ENCODE measurements at places on chromosomes 7 and 10.
A peak's percentile ranks its signal among the peaks of the same experiment; 100 is the strongest.

- no peak for DNase-seq
Measured at GRCh38 chr7:16929146-16929762, 47.5 kb upstream of the AGR3 start.

DNA sequence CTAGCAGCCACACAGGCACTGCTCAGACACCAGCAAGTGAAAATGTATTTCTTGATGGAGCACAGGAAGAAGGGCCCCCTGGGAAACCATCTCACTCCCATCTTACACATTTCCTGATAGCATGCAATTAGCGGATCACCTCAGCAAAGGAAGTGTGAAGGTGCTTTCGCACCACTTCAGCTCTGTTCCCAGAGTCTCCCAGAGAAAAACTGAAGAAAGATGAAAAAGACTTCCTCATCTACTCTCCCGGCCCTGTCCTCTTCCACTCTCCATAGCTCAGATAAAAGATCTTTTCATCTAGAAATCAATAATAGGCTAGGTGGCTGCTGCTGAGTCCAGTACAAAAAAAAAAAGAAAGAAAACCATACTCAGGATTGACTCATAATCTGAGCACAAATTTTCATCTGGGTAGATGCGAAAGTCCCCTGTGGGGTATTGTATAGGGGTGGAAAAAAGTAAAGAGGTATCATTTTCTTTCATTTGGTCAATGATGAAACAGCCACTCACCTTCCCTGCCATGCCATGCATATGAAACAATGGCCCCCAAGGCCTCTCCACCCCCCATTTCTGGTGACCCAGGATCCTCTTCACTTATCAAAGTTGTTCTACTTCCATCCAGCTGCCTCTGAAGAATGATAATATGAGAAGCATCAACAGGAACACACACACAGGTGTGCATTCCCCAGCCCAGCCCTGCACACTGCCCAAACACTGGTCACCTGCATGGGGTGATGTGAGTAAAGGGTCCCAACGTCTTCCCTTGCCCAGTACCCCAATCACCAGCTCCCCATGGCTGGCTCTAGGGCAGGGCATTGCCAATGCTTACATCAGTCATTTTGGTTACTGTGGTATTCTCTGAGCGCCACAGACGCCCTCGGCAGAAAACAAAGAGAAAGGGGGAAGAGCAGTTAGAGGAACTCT is 48.8 kb upstream of the DGKI start:
- no peak for DNase-seq

DNA sequence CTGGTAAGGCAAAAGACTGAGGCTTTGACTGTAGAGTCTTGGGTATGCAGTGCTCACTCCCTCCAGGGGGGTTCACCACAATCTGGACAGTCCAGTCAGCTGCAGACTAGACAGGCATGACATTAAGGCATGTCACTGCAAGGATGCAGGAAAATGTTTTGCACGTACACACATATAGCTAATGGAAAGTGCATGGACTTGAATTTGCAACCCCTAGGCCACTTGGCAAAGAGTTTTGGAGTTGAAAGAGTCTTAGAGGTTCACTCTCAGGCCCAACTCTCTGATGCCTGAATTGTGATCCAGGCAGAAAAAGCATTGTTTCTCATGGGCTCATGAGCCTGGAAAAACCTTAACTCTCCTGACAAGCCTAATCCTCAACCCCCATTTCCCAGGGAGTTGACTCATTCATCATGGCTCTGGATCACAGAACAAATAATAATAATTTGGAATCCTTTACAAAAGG is 51.9 kb downstream of the LAMB4 start:
- no peak for DNase-seq

DNA sequence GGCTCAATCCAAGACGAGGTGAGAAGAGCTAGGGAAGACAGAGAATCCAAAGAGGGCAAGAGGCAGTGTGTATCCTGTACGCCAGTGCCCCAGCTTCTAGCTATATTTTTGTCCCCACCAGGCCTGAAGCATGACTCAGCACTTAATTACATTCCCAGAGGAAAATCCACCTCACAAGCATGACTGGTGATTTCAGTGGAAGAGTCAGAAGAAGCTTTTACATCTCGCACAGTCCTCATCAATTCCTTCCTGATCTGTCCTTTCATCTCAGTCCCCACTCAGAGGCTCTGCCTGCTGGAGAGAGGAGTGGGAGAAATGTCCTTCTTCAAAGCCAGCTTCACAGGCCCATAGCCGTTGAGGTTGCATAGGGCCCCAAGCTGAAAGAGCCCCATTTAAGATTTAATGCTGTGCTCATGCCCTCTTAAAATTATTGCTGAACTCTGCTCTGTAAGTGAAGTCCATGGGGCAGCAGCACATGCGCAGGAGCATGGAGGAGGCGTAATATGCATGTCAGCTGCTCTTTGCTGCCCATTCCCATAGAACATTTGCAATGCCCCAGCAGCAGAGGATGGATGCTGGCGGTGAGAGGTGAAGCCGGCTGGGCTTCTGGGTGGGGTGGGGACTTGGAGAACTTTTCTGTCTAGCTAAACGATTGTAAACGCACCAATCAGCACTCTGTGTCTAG is 39.0 kb upstream of the AOAH start:
- no peak for DNase-seq

GRCh38 chr7:113945018-113945938 is 26.5 kb upstream of the PPP1R3A start:
- DNase-seq = no peak

DNA sequence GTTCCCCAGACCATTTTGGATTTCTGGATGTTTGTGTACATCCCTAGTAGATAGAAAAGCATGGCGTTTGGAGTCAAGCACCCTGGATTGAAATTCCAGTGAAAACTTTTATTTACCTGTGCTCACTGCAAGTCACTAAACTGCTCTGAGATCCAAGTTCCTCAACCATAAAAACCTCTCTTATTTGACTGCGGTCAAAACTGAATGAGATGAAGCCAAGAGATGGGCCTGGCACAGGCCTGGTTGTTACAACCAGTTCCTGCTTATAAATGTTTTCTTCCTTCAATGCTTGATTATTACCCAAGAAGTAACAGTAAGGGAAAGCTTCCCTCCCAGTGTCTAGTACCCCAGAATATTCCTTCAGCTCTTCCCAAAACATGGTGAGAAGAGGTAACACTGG is 70.9 kb upstream of the HPS1 start:
- DNase-seq = no peak

DNA sequence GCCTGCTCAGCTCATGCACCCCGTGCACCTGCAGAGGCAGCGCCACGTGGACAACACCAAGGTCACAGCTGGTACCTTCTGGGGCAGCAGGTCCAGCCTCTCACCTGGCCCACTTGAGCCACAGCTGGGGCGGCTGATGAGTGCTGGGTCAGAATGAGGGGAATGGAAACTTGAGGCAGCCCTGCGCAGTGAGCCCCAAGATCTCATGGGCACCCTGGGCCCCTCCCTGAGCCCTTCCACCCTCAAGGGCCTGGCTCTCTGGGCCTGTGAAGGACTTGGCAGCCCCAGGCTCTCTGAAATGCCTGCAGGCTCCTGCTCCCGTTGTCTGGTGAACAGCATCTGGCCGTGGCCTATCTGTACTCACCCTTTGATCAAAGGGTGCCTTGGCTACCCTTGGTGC is 112.7 kb downstream of the TCERG1L start:
- DNase-seq = no peak

DNA sequence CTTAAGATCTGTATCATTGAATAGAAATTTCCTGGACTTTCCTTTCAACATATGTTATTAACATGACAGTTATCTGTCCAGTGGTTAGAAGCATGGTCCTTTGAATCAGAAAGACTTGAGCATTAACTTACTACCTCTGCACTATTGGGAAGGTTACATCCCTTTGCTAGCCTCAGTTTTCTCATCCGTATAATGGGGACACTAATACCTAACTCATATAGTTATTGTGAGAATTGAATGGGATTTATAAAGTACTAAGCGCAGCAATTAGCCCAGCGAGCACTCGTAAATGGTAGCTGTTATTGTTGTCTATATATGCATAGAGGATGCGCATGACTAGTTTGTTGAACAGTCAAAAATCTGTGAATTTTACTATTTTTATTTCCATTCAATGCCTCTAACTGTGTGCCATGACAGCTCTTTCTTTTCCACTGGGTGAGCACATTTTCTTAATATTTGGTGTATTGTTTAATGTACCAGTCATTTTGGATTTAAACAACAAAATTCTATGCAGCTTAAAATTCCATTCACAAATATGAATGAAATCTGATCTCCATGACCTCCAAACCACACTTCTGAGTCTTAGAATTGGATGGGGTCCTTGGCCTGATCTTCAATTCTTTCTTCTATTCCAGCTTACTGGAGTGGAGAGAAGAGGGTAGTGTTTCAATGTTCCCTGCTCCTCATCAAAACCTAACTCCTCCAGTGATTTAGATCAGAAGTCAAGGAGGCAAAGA is 65.0 kb downstream of the CACNB2 start:
- no peak for DNase-seq

DNA sequence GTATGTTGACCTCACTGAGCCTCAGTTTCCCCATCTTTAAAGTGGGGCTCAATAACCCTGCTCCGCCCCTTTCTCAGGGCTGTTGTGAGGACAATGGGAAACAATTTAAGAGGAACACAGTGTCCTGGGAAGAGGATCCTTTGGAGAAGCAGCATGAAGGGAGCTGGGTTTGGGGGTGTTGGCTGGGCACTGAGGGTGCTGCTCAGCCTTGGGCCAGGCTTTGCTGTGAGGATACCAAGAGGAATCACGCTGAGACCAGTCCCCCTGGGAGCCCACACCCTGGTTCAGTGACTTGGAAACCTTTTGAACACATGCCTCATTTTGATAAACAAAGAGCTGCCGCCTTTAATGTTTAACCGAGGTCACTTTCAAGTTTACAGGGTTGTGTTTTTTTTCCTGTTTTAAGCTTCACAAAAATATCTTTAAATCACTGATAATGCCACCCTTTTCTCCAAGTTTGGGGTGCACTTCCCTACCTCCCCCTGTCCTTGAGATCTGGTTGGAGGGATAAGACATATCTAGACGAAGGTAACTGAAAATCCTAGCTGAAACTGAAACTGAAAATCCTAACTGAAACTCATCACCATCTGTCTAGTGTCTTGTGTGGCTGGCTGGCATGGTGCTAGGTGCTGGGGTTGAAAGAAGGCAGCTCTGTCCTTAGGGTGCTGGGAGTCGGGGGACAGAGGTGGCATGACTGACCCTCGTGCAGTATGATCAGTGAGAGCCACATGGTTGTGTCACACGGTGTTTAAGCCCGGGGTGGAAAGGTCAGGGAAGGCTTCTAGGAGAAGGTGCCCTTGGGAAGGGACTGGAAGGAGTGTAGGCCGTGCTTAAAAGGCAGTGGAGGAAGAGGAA is 27.7 kb downstream of the ZNF775 start:
- DNase-seq = no peak

DNA sequence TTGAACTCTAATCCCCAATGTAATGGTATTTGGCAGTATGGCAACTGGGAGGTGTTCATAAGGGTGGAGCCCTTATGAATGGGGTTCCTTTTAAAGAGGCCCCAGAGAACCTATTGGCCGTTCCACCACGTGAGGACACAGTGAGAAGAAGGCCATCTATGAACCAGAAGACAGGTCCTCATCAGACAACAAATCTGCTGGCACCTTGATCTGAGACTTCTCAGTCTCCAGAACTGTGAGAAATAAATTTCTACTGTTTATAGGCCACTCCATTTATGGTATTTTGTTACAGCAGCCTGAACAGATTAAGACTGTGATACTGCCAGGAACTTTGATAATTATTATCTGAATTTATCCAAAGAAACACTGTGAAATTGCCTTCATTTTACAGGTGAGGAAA is 132.3 kb downstream of the GLI3 start:
- no peak for DNase-seq

GRCh38 chr10:66783316-66783715 is 142.5 kb upstream of the LRRTM3 start:
- no peak for DNase-seq

- DNase-seq = no peak
Measured at GRCh38 chr7:24779283-24779655, 22.0 kb upstream of the GSDME start.

GRCh38 chr7:115910541-115911164 is 119.9 kb downstream of the TFEC start:
- peak; percentile 40 for DNase-seq

DNA sequence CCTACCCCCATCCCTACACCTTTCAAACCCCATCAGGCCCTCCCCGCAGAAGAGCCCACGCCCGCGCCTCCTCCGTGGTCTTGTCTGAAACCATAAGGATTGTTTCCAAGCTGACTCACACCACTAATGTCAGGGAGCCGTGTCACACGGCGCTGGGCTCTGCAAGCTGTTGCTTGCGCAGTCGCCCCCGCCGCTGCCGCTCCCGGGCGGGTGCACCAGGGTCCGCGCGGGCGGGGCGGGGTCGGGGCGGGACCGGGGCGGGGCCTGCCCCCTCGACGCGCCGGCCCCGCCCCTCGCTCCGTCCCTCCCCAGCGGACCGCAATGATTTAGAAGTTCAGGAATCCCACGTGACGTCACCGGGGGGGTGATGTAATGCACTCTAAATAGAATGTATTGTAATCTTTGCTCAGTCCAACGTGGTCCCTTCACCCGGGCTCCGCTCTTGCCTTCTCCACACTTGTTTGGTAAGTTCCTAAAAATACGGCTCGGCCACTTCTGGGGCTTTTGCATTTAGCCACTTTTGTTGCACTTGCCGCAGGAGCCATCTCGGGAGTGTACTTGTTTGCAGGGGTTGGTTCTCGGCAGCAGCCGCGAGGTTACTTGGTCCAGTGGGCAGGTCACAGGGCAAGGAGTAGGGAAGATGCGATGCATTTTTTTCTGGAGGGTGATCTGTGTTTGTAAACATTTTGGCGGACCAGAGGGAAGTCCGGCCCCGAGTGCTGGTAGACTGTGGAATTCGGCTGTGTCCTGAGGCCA is 3.2 kb upstream of the CREB5 start:
- DNase-seq = peak; percentile 87

DNA sequence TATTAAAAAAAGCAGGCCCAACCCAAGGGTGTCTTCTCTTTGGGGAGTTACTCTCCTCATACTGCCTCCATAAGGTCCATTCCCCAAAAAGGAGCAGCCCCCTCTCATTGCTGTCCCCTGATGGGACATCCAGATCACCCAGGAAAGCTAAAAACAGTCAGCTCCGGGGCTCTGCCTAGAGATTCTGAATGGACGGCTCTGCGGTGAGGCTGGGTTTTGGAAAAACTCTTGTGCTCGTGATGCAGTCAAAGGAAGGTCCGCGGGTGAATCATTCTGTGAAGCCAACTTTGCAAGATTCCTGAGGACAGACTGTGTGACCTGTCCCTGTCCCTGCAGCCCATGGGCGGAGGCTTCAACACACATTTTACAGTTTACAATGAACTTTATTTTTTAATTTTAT is 351.5 kb downstream of the TYW1 start:
- no peak for DNase-seq

- no peak for DNase-seq
Measured at GRCh38 chr10:28922861-28923260, 245.5 kb downstream of the BAMBI start.

DNA sequence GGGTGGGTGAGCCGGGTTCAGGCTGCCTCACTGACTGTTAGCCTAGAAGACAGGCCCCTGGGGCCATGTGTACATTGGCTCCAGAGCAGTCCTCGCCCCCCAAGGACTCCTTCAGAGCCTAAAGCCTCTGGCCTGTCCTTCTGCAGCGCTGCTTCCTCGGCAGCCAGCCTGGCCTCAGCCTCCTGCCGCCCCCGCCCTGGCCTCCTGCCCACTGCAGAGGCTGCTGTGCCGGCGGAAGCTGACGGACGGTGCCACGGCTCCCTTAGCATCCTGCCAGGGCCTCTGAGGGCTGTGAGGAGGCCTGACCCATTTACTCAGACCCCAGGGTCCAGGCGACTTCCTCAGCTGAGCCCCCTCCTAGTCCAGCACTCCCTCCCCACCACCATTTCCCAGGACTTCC is 4.9 kb downstream of the SRRM3 start:
- no peak for DNase-seq

GRCh38 chr10:118118716-118119115 is 72.0 kb upstream of the RAB11FIP2 start:
- DNase-seq = no peak

GRCh38 chr7:81399471-81399870 is 370.4 kb downstream of the HGF start:
- no peak for DNase-seq

Data from NCI-H1436 (cell line).